ENCODE measurements at places on chromosomes 6 and 20.
A peak's percentile ranks its signal among the peaks of the same experiment; 100 is the strongest.

DNA sequence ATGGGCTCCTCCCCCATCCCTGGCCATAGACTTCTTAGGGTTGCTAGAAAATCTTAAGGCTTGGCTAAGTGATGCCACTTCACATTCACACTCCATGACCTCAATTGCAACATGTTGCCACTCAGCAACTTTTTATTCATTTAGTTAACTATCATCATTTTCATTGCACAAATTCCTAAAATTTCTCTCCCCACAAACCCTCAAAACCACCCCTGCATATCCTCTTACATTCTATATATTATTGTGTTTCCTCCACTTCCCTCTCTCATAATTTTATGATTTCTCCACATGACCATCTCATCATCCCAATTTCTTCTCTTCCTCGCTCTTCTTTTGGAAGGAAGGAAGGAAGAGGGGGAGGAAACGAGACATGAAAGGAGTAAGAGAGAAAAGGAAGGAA is 436.0 kb downstream of the HACE1 start:
- no peak for DNase-seq

DNA sequence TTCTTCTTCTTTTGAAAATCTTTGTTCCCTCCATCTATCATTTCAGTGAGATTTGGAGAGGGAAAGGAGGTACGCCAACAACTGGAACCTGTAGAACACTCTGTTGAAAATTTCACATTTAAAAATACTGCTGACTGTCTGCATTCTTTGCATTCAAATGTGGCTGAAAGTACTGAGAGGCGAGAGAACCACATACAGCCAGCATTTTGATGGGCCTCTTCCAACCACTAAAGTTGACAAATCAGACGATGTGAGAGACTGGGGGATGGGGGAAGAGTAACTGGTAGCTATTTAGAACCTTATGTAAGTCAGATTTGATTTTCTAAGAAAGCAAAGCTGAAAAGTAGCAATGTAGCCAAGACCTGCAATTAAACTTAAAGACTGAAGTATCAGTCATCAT is 77.5 kb downstream of the FKBP5 start:
- no peak for DNase-seq

DNA sequence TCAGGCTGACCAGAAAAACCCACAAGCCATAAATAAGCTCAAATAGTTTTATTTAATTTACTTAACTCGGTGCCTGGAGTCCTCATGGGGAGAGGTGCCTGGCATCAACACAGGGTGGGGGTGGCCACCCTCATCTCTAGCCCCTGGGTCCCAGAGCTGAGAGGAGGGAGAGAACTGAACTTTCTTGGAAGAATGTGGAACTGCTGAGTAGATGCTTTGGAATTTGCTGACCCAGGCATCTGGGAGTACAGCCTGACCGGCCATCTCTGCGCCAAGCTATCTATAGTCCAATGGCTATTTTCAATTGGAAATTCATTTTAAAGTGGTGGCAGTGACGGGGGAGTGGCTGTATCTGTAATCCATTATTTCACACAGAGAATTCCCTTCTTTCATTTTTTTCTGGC is 104.8 kb downstream of the CDH26 start:
- DNase-seq = peak; percentile 43

DNA sequence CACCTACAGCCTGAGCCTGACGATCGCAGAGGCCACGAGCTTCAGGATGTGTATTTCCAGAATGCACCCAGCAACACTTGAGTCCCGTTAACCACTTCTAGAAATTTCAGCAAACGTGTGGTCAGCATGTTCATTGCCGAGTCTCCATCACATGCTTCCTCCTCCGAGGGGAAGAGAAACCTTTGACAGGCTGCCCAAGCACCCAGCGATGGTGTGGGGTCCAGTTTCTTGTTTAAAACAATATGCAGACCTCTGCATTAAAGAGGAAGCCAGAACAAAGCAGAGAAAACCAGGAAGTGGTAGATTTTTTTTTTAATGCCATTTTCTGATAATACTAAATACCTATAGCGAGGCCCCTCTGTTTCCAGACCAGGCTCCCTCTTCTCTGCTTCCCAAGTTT is 71.9 kb downstream of the GNAS-AS1 start:
- DNase-seq = no peak

- DNase-seq = no peak
Observed at GRCh38 chr6:14897831-14898230, 348.0 kb upstream of the JARID2 start.

GRCh38 chr6:3926150-3926482 is 76.9 kb downstream of the FAM50B start:
- no peak for DNase-seq

- DNase-seq = no peak
Observed at GRCh38 chr6:138752017-138752416, 21.6 kb upstream of the CCDC28A start.

- DNase-seq = no peak
Observed at GRCh38 chr6:119974430-119975159, 625.0 kb upstream of the MAN1A1 start.

- DNase-seq = no peak
Observed at GRCh38 chr20:61599061-61599531, 347.0 kb downstream of the CDH4 start.

GRCh38 chr6:134806180-134806798 is 143.6 kb downstream of the ALDH8A1 start:
- no peak for DNase-seq

GRCh38 chr6:155399745-155400653 is 55.6 kb downstream of the NOX3 start:
- no peak for DNase-seq

- DNase-seq = no peak
Observed at GRCh38 chr6:148164645-148165044, 178.0 kb upstream of the SASH1 start.

DNA sequence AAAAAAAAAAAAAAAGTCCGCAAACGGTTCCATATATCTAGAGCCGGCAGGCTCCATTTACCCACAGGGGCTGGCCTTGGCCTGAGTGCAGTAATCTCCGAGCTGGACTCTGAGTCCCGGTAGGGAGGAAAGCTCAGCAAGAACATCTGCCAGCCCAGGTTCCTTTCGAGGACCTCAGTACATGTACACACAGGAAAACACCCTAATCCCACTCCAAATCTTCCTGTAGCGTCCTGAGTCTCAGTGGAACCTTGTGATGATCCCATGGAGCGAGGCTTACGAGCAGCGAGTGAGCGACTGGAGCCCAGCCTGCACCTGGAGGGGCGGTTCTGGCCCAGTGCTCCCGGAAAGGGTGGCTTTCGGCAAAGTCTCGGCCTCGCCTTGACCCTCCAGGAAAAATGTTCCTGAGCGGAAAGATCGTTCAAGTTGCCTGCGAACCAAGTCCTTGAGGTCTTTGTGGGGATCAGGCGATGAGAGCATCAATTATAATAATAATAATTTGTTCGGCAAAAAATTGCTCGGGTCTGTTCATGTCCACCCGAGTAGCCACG is 32.1 kb downstream of the PRSS16 start:
- DNase-seq = no peak

DNA sequence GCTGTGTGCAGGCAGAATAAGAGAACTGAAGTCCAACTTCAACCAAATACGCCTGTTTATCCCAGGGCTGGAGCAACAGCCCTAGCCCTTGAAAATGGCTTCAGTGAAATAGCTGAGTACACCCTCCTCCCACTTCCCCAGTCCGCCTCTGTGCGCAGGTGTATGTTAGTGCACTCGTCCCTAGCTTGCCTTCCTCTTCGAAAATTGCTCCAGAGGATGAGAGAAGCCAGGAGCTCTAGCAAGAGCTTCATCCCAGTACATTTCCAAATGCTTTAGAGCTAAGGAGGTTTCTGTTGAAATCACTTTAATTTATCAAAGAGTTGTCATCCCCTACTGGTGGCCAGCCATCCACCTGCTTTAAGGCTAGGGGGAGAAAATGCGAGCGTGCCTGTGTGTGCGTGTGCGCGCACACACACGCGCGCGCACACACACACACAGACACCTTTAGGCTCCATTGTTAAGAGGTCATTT is 5.4 kb upstream of the POU3F2 start:
- no peak for DNase-seq
